ENCODE measurements at places on chromosomes 7 and 10.

DNA sequence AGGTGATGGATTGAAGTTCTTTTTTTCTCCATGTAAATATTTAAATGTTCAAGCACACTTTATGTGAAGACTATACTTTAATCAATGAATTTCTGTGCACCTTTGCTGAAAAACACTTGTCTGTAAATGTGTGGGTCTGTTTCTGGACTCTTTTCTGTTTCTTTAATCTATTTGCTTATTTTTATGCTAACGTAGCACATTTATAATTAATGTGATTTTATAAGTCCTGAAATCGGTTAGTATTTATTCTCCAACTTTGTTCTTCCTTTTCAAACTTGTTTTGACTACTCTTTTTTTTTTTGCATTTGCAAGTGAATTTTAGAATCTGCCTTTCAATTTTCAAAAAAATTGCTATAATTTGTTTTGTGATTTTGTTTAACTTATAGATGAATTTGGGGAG lies 334.4 kb downstream of the ATRNL1 start:
- no peak for DNase-seq

DNA sequence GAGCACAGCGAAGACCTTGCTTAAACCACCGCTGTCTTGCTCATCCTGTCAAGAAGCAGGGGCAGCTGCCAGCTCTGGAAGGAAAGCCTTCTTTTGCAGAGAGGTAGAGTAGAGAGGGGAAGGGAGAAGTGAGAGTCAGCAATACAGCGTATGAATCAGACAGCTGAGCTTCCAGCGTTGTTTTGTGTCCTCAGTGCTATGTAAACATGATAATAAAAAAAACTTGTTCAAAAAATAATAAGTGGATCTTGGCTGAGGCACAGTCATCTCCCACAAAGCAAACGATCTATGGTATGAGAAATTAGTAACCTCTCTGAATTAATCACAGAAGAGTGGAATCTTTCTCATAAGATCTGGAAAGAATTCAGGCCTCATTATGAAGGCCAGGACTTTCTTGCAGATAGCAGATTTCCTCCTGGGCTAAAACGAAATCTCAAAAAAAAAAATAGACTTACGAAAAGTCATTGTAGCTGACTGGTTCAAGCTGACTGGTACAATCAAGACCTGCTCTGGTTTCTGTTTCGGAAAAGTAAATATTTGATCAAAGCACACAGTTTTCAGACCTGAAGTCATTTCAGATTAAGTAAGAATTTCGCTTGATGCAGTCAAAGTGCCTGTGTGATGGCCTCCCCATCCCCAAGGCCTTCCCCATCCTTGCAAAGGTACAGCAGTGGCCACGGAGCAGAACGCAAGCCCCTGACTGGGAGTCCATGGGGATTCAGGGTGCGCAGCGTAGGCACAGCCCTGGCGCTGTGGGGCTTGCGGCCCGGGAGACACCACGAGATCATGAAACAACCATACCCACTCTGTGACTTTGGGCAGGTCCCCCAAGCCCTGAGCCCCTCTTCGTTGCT lies 29.4 kb downstream of the CHST15 start:
- no peak for DNase-seq

DNA sequence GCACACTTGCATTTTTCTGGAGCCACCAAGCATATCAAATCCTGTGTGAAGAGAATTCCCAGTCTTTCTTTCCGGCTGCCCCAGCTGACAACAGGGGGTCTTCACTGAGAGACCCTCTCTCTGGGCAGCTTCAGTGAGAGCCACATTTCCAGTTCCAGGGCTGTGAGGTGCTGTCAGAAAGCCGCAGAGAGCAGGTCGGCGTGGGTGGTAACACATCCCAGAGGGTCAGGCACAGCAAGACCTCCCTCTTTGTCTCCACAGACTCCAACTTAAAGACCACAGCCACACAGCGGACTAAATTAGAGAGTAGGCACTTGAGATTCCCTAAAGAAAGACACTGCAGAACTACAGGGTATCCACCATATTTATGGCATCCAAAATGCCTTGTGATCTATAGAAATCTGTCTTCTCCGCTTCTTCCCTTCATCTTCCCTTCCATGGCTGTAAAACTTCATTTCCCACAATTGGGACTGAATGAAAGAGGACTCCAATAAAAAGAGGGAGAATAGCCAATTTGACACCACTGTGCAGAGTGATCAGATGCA lies 116.0 kb upstream of the C7orf33 start:
- no peak for DNase-seq

DNA sequence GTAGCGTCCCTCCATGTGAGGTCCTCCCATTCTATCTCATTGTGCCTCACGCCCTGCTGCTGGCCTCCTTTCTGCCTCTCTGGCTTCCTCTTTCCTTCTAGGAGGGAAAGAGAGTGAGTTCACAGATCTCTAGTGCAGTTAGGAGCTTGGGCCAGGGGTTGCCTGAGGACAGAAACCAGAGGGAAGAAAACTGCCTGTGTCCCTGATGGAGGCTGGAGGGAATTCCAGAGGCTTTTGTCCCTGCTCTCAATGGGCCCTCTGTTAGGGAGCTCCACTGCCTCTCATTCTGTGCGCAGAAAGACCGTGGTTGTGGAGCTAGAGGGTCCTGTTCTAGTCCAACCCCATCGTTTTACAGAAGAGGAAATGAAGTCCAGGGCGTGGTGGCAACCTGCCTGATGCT lies 4.6 kb downstream of the MARVELD1 start:
- no peak for DNase-seq

- DNase-seq = peak; percentile 73
These were observed 12.3 kb downstream of the KLF14 start for GRCh38 chr7:130721486-130722277.

- DNase-seq = no peak
These were observed 137.4 kb downstream of the MDFIC start for GRCh38 chr7:115059321-115059720.

- no peak for DNase-seq
These were observed 20.7 kb downstream of the NEURL1 start for GRCh38 chr10:103514244-103514643.

DNA sequence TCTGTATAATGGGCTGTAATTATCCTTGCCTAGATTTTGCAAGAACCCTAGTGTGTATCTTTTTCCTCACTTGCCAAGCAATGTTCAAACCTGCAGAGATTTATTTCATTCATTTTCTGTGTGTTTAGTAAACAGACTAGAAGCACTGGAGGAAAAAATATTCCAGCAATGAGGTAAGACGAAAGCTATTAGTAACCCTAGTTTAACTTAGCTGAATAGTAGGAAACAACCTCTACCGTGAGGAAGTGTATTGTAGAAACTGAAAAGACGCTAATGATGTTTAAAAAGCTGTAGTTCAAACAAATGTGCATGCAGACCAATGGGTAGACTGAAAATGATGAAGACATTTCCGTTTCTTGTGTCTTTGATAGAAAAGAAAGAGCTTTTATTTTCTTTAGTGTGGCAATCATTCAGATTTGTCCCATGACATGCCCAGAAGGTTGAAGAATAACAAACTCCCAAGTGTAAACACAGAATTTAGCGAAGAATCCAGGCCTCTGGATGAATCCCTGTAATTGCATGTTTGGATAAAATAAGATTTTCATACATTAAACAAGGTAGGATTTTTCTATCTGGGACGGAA lies 20.7 kb downstream of the CAV1 start:
- no peak for DNase-seq
